Activated B cell treated with CpG ODN at 0.5 μM for 24 hours (primary cell): ENCODE measurements at places on chromosomes 12 and 14.

GRCh38 chr12:111297703-111298426 is 71.0 kb downstream of the PHETA1 start:
- DNase-seq, result no peak

DNA sequence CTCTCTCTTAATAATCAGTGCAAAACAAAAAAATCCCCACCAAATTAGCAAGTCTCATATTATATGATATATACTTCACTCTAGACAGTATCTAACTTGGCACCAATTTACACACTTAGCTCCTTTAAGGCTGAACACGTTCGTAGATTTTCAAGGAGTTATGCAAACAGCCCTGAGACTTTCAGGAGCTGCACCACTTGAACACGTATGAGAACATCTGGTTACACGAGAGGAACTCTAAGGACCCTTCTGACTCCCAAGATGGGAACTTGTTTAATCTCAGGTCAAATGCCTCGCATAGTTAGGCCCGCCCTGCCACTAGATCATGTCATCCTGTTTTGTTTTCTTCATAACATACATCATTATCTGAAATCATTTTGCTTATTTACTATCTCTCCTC is 10.0 kb downstream of the SPRING1 start:
- DNase-seq, result no peak

- DNase-seq, result no peak
Measured at GRCh38 chr12:39102474-39103209, 197.3 kb upstream of the CPNE8 start.

DNA sequence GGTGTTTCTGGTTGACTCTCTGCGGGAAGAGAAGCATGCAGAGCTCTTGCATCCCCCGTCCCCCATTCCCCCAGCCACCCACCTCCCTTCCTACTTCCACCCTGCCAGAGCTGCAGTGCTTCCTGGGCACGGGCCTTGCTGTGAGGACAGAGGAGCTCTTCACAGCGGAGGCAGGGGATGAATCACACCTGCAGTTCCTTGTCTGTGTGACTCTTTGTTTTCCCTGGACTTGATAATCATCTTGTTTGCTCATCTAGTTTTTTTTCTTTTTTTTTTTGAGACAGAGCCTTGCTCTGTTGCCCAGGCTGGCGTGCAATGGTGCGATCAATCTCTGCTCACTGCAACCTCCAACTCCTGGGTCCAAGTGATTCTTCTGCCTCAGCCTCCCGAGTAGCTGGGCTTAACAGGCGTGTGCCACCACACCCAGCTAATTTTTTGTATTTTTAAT is 27.8 kb downstream of the ANKRD9 start:
- DNase-seq, result no peak

DNA sequence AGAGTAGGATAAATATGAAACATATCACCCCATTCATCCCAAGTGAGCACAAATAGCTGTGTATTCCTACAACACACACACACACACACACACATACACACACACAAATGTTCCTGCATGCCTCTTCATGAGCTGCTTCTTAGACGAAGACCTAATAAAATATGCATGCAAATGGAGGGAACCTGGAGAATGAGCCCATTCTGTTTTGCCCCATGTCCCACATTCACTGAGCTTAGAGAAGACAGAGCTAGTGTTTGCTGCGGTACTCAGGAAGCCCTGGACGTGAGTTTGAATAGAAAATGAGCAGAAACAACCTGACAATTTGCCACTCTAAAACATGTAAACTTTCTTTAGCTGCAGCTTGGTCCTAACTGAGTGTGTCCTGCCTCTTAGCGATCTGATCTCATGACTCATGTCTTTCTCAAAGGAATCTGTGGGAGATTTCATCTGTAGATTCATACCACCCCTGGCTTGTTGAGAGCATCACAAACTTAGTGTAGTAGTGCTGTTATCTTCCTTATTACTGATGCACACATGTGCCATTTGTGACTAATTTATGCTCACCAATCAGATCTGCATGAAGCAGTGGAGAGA is 86.8 kb downstream of the ITPR2 start:
- DNase-seq, result no peak

DNA sequence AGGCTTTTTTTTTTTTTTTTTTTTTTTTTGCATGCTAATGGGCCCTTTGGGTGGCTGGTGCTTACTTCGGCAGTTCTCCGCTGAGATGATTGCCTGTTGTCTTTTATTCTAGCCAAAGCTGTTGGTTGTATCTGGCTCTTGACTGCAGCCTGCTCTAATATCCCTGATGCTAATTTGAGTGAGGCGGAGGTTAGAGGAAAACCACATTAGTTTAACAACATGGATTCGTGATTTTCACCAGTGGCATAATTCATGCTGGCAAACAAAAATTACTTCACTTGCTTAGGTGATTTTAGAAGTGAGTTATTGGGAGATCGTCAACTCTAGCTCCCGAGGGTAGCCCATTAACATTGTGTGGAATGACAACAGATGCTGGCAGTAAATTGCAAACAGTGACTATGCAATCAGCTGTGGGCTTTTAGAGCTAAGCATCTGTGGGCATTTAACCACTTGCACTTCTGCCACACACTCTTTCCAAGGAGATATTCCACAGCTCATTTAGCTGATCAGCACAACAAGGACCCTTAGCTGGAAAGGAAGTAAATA is 97.6 kb upstream of the ZDHHC17 start:
- DNase-seq, result no peak
